ENCODE measurements at places on chromosomes 2 and 18. TPM values are rescaled to one million over a fixed set of nuclear protein-coding genes. Genes with fewer than 3 reads are reported as not detected.

GRCh38 chr2:85704800-85705679, 10.9 kb downstream of the GNLY start:
- DNase-seq, result no peak
- no peaks in the 10 kb centered on the region for H3K27me3 ChIP-seq
- no peaks in the 10 kb centered on the region for H3K36me3 ChIP-seq
- H3K4me1 ChIP-seq, result peaks cover 34% of the 10 kb centered on the region
- H3K4me3 ChIP-seq, result no peak overlapping the region

Gene LAMA3
- 1.9 TPM for total RNA-seq

Gene AGBL5
- total RNA-seq, result 17.8 TPM

GRCh38 chr2:210428393-210429179, 48.0 kb downstream of the LANCL1 start:
- no peaks in the 10 kb centered on the region for H3K27me3 ChIP-seq
- H3K27ac ChIP-seq, result no peak overlapping the region
- no peak overlapping the region for H3K4me3 ChIP-seq
- DNase-seq, result peak; percentile 2
- H3K36me3 ChIP-seq, result peaks cover 26% of the 10 kb centered on the region
- H3K4me1 ChIP-seq, result no peaks in the 10 kb centered on the region

DNA sequence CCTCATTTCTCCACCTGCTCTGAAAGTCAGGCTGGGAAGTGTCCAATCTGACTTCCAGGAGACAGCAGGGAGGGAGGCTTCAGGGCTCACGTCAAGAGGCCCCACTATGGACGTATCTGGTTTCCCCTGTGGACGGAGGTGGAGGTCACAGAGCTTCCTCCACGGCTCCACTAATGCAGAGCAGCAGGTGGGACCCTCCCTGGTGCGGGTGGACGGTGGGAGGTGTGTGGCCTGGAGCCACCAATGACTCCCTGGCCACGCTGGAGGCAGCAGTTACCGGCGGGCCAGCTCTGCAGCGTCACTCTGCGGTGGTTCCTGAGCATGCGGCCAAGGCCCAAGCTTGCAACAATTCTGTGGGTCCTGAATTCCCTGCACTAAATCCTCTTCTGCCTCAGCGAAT, 9.0 kb downstream of the CRACDL start:
- DNase-seq, result no peak
- no peaks in the 10 kb centered on the region for H3K27me3 ChIP-seq
- no peak overlapping the region for H3K4me3 ChIP-seq
- 0 out of 2 replicates have a peak, but pooled peaks cover 10% of the 10 kb centered on the region for H3K4me1 ChIP-seq
- H3K27ac ChIP-seq, result no peak overlapping the region

GRCh38 chr2:99970292-99970868, 172.0 kb downstream of the AFF3 start:
- peaks cover 6% of the 10 kb centered on the region for H3K27me3 ChIP-seq
- peaks cover 22% of the 10 kb centered on the region for H3K4me1 ChIP-seq
- H3K36me3 ChIP-seq, result no peaks in the 10 kb centered on the region
- DNase-seq, result peak; percentile 52
- no peak overlapping the region for H3K4me3 ChIP-seq

- no peaks in the 10 kb centered on the region for H3K36me3 ChIP-seq
- H3K4me1 ChIP-seq, result peaks cover 8% of the 10 kb centered on the region
- no peak overlapping the region for H3K27ac ChIP-seq
- H3K27me3 ChIP-seq, result no peaks in the 10 kb centered on the region
- H3K4me3 ChIP-seq, result no peak overlapping the region
Observed at GRCh38 chr18:9673296-9674251, 34.5 kb upstream of the RAB31 start.

DNA sequence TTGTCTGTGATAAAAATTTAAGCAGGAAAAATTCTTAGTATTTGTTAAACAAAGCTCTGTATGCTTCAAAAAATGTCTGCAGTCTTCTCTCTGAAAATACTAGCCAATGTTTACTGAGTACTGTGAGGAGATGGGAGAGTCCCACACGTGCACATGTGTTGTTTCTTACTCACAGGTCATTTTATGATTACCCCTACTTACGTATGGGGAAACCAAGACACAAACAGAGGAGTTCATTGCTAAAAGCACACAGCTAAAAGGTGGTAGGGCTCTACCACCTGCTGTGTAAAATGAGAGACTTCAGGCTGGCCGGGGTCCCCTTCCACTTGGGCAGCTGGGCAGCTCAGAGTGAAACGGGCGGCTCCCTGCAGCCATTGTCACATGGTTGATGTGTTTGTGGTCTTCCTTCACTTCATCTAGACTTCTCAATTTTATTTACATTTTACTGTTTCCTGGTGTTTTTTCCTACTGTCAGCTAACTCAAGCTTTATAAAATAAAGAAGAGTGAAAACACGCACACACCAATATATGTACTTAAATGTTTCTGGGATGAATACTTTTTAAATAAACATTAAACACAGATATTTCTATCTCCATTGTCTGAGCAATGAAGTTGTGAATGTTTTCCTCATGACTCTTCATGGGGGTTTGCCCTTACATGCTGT, 71.2 kb downstream of the MBP start:
- no peak for DNase-seq
- no peak overlapping the region for H3K4me3 ChIP-seq
- no peaks in the 10 kb centered on the region for H3K27me3 ChIP-seq
- no peaks in the 10 kb centered on the region for H3K36me3 ChIP-seq

DNA sequence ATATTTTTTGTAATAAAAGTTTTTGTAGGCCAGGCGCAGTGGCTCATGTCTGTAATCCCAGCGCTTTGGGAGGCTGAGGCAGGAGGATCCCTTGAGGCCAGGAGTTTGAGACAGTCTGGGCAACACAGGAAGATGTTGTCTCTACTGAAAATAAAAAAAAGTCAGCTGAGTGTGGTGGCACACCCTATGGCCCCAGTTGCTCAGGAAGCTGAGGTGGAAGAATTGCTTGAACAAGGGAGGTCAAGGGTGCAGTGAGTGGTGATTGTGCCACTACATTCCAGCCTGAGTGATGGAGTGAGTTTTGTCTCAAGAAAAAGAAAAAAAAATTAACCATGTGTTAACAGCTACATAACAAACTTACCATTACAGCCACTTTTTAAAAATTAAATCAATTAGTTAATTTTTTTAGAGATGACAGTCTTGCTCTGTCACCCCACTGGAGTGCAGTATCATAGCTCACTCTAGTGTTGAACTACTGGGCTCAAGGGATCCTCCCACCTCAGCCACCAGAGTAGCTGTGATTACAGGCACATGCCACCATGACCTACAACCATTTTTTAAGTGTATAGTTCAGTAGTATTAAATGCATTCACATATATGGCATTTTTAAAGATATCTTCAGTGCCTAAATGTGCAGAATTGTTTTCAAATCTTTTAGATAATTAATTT, 67.2 kb upstream of the ACYP2 start:
- no peak overlapping the region for H3K4me3 ChIP-seq
- H3K36me3 ChIP-seq, result 0 out of 2 replicates have a peak, but pooled peaks cover 3% of the 10 kb centered on the region
- H3K27ac ChIP-seq, result no peak overlapping the region
- peaks cover 11% of the 10 kb centered on the region for H3K4me1 ChIP-seq
- H3K27me3 ChIP-seq, result no peaks in the 10 kb centered on the region

Gene DIPK1C
- not detected for total RNA-seq

Gene OTOS
- total RNA-seq, result not detected

DNA sequence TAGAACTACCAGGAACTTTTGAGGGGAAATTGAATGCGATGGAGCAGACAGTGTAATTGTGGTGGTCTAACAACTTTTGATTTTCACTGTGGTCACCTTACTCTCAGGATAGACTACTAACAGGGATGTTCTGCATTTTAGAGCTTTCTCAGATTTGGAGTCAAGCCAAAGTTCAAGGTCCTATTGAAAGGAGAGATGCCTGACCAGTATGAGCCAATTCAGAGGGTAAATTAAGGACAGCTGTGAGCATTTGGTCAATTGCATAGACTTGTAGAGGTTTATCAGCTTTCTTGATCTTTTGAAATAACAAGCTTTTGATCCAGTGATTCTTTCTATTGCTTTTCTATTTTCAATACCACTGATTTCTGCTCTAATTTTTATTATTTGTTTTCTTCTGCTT, 1095.7 kb upstream of the CNTNAP5 start:
- no peaks in the 10 kb centered on the region for H3K4me1 ChIP-seq
- H3K36me3 ChIP-seq, result no peaks in the 10 kb centered on the region
- no peak for DNase-seq
- H3K27me3 ChIP-seq, result no peaks in the 10 kb centered on the region
- no peak overlapping the region for H3K4me3 ChIP-seq
- H3K27ac ChIP-seq, result no peak overlapping the region

Gene CD207
- total RNA-seq, result not detected

GRCh38 chr2:226639550-226639949, 160.1 kb downstream of the IRS1 start:
- H3K36me3 ChIP-seq, result no peaks in the 10 kb centered on the region
- peaks cover 13% of the 10 kb centered on the region for H3K4me1 ChIP-seq
- H3K4me3 ChIP-seq, result no peak overlapping the region
- DNase-seq, result no peak
- no peaks in the 10 kb centered on the region for H3K27me3 ChIP-seq

GRCh38 chr2:128549646-128550260, 231.1 kb upstream of the HS6ST1 start:
- DNase-seq, result no peak
- H3K27me3 ChIP-seq, result no peaks in the 10 kb centered on the region
- H3K27ac ChIP-seq, result no peak overlapping the region
- no peak overlapping the region for H3K4me3 ChIP-seq

Gene CHST10
- total RNA-seq, result 12.9 TPM

GRCh38 chr2:113158884-113159553, 14.8 kb upstream of the PSD4 start:
- H3K27me3 ChIP-seq, result no peaks in the 10 kb centered on the region
- peak overlapping the region; percentile 32 for H3K27ac ChIP-seq

Gene GPR39
- 3.8 TPM for total RNA-seq

GRCh38 chr2:222915092-222915957, 54.5 kb downstream of the ACSL3 start:
- H3K27me3 ChIP-seq, result no peaks in the 10 kb centered on the region
- H3K27ac ChIP-seq, result no peak overlapping the region
- no peak overlapping the region for H3K4me3 ChIP-seq
- peak; percentile 56 for DNase-seq
- H3K36me3 ChIP-seq, result peaks cover 2% of the 10 kb centered on the region
- H3K4me1 ChIP-seq, result peaks cover 54% of the 10 kb centered on the region

Gene PLEKHH2
- 2.2 TPM for total RNA-seq

GRCh38 chr2:216713691-216714336, 18.5 kb upstream of the IGFBP5 start:
- peak; percentile 98 for DNase-seq
- no peaks in the 10 kb centered on the region for H3K36me3 ChIP-seq
- peak overlapping the region; percentile 59 for H3K27ac ChIP-seq
- H3K4me1 ChIP-seq, result peaks cover 28% of the 10 kb centered on the region
- H3K4me3 ChIP-seq, result 0 out of 2 replicates have a peak overlapping the region, but pooled peaks have one; percentile 14

GRCh38 chr2:69123182-69123581, 110.2 kb downstream of the ANTXR1 start:
- H3K27ac ChIP-seq, result 0 out of 2 replicates have a peak overlapping the region, but pooled peaks have one; percentile 74
- peak; percentile 23 for DNase-seq
- peaks cover 25% of the 10 kb centered on the region for H3K36me3 ChIP-seq
- no peaks in the 10 kb centered on the region for H3K27me3 ChIP-seq
- H3K4me3 ChIP-seq, result no peak overlapping the region

DNA sequence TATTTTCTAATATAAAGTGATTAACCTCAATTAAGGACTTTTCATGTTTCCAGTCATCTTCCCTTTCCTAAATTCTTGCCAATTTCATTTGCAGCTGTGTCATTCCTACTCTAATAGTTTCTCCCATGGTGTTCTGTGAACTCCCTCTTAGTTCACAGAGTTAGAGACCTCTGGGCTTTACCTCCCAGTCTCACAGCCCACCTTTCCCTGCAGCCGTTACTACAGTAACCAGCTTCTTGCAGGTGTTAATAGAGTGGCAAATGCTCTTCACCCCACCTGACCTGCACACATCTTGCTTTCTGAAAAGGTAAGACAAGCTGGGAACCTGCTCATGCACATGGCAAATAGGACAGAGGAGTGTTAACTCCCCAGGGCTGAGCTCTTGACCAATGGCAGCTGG, 250.1 kb downstream of the FBXO15 start:
- no peak for DNase-seq
- no peak overlapping the region for H3K27ac ChIP-seq
- no peak overlapping the region for H3K4me3 ChIP-seq
- H3K36me3 ChIP-seq, result no peaks in the 10 kb centered on the region

Gene IL37
- total RNA-seq, result not detected

DNA sequence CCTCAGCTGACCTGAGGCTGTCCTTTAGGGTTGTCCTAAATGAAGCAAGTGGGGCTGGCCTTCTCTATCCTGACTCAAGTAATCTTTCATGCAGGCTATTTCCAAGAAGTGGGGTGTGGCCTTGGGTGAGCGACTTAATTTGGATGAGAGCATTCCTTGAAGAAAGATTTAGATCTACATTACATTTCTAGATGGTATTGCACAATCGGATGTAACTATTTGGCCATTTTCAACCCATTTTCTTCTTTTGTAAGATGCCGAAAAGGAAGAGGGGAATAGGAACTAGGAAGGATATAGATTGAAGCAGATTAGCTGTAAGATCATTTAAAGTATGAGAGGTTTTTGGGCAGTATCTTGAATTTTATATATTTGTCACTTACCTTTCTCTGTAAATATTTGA, 746.3 kb downstream of the MBD2 start:
- no peaks in the 10 kb centered on the region for H3K27me3 ChIP-seq
- H3K4me3 ChIP-seq, result no peak overlapping the region
- no peak overlapping the region for H3K27ac ChIP-seq
- no peaks in the 10 kb centered on the region for H3K4me1 ChIP-seq

Gene POMC
- 5.8 TPM for total RNA-seq

DNA sequence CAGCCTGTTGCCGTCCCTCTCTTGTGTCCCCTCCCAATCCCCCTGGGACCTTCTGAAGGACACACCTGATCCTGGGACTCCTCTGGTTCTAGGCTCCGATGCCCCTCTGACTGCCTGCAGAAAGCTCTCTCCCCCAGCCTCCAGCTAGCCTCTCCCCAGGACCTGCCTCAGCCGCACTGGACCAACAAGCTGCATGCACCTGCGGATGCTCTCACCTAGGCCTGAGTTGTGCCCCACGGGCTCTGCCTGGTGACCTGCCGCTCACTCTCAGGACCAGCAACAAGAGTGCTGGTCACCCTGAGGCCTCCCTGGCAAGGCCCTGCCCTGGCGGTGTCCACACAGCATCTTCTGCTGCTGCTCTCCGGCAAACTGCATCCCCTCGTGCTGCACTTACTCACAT, 63.0 kb downstream of the EIPR1 start:
- H3K4me1 ChIP-seq, result no peaks in the 10 kb centered on the region
- no peak overlapping the region for H3K4me3 ChIP-seq
- no peak overlapping the region for H3K27ac ChIP-seq
- H3K36me3 ChIP-seq, result no peaks in the 10 kb centered on the region
- DNase-seq, result no peak

DNA sequence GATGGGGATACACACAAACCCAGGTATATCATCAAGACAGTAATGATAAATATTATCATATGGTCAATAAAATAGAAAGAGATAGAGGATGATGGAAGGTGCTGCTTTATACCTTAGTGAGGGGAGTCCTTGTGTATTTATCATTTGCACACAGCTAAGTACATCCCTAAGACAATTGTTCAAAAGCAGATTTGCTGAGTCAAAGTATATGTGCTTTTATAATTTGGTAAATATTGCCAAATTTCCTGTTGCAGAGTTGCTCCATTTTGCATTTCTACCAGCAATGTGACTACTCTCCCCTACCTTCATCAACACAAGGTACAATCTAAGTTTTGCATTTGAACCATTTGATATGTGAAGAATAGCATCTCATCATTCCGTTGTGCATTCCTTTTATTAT, 22.6 kb upstream of the PLEK start:
- DNase-seq, result no peak
- H3K4me3 ChIP-seq, result no peak overlapping the region
- peaks cover 33% of the 10 kb centered on the region for H3K27me3 ChIP-seq
- no peaks in the 10 kb centered on the region for H3K4me1 ChIP-seq
- no peak overlapping the region for H3K27ac ChIP-seq
- H3K36me3 ChIP-seq, result no peaks in the 10 kb centered on the region

Data from GM23248 (cell line).